ENCODE measurements at places on chromosomes 6 and 20.

GRCh38 chr6:156953127-156953478 lies 175.9 kb downstream of the ARID1B start:
- DNase-seq = no peak

- DNase-seq = no peak
Measured at GRCh38 chr6:147506704-147507114, 1.8 kb upstream of the SAMD5 start.

GRCh38 chr6:109747221-109747620 lies 56.1 kb downstream of the FIG4 start:
- no peak for DNase-seq

- DNase-seq = no peak
Measured at GRCh38 chr6:21731411-21732031, 138.0 kb downstream of the SOX4 start.

DNA sequence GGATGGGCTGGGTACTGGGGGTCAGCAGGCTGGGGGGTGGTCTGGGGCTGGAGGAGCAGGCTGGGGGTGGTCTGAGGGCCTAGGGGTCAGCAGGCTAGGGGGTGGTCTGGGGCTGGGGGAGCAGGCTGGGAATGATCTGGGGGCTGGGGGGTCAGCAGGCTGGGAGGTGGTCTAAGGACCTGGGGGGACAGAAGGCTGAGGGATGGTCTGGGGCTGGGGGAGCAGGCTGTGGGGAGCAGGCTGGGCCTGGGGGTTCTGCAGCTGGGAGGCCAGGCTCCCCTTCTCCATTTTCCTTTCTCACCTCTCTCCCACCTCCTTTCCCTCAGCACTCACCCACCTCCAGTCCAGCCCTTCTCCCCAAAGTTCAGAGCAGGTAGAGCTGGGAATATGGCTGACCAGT lies 114.2 kb downstream of the PSMB1 start:
- no peak for DNase-seq

DNA sequence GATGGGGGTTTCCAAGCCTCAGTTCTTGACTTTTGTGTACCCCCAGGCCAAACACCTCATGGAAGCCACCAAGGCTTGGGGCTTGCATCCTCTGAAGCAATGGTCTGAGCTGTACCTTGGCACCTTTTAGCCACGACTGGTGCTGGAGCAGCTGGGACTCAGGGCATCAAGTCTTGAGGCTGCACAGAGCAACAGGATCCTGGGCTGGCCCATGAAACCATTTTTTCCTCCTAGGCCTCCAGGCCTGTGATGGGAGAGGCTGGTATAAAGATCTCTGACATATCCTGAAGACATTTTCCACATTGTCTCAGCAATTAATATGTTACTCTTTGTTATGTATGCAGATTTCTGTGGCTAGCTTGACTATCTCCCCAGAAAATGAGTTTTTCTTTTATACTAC lies 269.1 kb upstream of the TBX18 start:
- no peak for DNase-seq

DNA sequence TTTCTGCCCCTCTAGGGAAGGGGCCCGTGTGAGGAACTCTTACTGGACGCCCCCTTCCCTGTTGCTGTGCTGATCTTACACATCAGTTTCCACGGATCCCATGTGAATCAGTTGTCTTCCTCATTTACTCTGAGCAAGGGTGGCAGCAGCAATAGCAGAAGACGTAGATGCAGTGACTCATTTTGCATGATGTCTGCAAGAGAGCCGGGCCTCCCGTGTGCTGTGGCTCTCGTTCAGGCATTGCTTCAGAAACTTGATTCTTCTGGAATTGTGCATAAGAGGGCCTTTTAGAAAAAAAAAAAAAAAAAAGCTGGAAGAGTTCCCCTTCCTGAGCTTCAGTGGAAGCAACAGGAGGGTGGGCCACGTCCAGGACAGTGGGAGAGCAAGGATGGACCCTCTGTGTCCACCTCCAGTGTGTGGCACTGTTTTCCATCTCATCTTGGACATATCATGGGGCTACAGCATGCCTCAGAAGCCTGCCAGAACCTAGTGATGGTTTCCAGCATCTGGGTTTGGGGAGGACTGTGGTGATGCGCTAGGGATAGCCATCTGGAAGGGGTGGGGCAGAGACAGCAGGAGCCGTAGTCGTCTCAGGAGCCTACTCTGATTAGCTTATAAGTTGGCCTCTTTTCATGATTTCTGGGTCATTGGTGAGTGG lies 62.1 kb downstream of the FOXO3 start:
- DNase-seq = peak; percentile 32

GRCh38 chr6:45387236-45387635 lies 9.5 kb upstream of the SUPT3H start:
- DNase-seq = no peak

GRCh38 chr6:77773157-77773822 lies 120.5 kb downstream of the MEI4 start:
- DNase-seq = no peak

All from NCI-H446 treated with DMSO at 0.1 percent for 48 hours (cell line).